ENCODE measurements at places on chromosomes 2 and 18. TPM values are rescaled to one million over a fixed set of nuclear protein-coding genes. Genes with fewer than 3 reads are reported as not detected.
A peak's percentile ranks its signal among the peaks of the same experiment; 100 is the strongest.

GRCh38 chr2:236612737-236613136 lies 43.1 kb downstream of the ACKR3 start:
- no peak overlapping the region for H3K4me3 ChIP-seq
- no peaks in the 10 kb centered on the region for H3K4me1 ChIP-seq

DNA sequence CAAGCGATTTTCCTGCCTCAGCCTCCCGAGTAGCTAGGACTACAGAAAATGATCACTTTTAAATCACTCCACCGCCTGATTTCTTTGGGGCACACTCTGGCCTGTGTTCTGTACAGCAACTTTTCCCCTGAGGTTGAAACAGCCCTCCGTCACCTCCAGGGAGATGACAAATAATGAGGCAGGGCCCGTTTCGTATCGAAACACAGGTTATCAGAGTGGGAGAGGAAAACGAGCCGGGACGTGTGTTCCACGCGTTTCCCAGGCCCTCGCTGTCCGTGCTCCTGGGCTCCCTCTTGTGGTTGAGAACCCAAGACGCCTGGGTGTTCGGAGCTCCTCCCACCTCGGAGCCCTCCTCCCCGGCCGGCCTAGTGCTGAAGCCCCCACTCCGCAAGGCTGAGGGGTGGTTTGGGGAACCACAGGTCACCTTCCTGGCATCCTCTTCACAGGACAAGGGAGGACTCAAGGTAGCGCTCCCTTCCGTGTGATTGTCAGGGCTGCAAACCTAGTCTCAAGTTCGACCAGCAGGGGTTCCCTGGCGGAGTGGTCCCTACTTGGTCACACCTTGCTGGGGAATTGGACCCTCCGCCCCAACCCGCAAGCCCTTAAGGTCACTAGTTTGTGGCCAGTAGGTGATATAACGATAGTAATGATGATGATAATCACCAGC lies 12.8 kb downstream of the ATP6V1B1 start:
- H3K4me1 ChIP-seq = peaks cover 15% of the 10 kb centered on the region
- DNase-seq = peak; percentile 82
- H3K4me3 ChIP-seq = peak overlapping the region; percentile 42

- DNase-seq = no peak
- no peaks in the 10 kb centered on the region for H3K4me1 ChIP-seq
- H3K27ac ChIP-seq = no peak overlapping the region
- no peaks in the 10 kb centered on the region for H3K27me3 ChIP-seq
- no peak overlapping the region for H3K4me3 ChIP-seq
Observed at GRCh38 chr2:24152413-24153197, 22.2 kb upstream of the FAM228A start.

- H3K36me3 ChIP-seq = no peaks in the 10 kb centered on the region
- DNase-seq = no peak
- no peak overlapping the region for H3K27ac ChIP-seq
- H3K4me3 ChIP-seq = no peak overlapping the region
- H3K4me1 ChIP-seq = peaks cover 23% of the 10 kb centered on the region
- no peaks in the 10 kb centered on the region for H3K27me3 ChIP-seq
Observed at GRCh38 chr2:28136556-28136955, 246.0 kb downstream of the BABAM2 start.

DNA sequence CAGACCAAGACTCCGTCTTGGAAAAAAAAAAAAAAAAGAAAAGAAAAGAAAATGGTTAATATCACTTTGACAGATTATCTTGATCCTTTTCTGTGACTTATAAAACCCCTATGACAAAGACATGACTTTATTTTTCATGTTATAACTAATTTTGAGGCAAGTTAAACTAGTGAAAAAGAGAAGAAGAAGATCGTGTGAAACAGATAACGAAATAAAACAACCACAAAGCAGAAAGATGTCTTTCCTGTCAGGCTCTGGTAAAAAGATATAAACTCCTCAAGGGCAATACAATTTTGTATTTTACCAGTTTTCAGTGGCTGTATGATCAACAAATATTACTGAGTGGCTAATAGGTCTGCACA lies 13.4 kb upstream of the RBMS1 start:
- DNase-seq = no peak
- H3K36me3 ChIP-seq = no peaks in the 10 kb centered on the region
- H3K4me1 ChIP-seq = peaks cover 16% of the 10 kb centered on the region
- H3K27ac ChIP-seq = no peak overlapping the region
- H3K27me3 ChIP-seq = no peaks in the 10 kb centered on the region

GRCh38 chr2:198703281-198703680 lies 754.5 kb downstream of the SATB2 start:
- H3K36me3 ChIP-seq = no peaks in the 10 kb centered on the region
- DNase-seq = no peak
- no peaks in the 10 kb centered on the region for H3K4me1 ChIP-seq
- no peak overlapping the region for H3K27ac ChIP-seq

- H3K27me3 ChIP-seq = no peaks in the 10 kb centered on the region
- no peak overlapping the region for H3K4me3 ChIP-seq
- peak overlapping the region; percentile 57 for H3K27ac ChIP-seq
- DNase-seq = no peak
- peaks cover 36% of the 10 kb centered on the region for H3K4me1 ChIP-seq
Observed at GRCh38 chr2:159124441-159124911, 156.0 kb downstream of the TANC1 start.

DNA sequence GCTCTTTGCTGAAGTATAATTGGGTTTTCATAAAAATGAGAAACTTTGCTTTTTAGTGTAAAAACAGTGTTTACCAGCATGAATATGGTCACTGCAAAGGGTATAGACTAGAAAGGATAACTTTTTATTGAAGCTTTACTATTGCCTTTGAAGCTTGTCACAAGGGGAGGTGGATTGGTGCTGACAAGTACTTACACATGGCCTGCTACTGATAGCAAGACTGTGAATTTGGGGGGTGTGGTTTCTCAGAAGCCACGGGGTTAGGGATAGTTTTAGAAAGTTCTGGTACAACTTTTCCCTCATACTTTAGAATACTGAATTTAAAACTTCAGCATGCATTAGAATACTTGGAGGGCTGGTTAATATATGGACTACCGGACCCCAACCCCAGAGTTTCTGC lies 294.1 kb downstream of the SOCS6 start:
- no peak overlapping the region for H3K27ac ChIP-seq
- H3K36me3 ChIP-seq = no peaks in the 10 kb centered on the region
- H3K4me1 ChIP-seq = no peaks in the 10 kb centered on the region
- no peak overlapping the region for H3K4me3 ChIP-seq

DNA sequence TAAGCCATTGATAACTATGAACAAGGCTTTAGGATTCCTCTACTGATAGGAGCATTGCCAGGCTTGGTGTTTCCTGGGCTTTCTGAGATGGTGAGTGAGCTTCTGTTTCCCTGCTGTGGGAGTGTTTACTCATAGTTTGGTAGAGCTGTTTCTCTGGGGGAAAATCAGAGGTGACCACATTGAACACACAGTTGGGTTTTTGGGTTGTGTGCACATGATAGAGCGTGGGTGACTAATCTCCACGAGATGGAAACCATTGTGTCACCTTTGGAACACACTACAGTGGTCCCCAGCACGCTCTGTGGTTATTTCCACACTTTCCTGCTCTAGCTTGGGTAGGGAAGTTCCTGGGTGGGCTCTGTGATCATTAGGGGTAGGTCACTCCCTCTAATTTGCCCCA lies 5.4 kb downstream of the IL1R1 start:
- H3K36me3 ChIP-seq = peaks cover 26% of the 10 kb centered on the region
- DNase-seq = no peak
- H3K27me3 ChIP-seq = no peaks in the 10 kb centered on the region
- H3K4me3 ChIP-seq = no peak overlapping the region
- peaks cover 42% of the 10 kb centered on the region for H3K4me1 ChIP-seq

GRCh38 chr18:68660354-68661183 lies 54.3 kb downstream of the TMX3 start:
- no peaks in the 10 kb centered on the region for H3K27me3 ChIP-seq
- no peak overlapping the region for H3K4me3 ChIP-seq
- no peaks in the 10 kb centered on the region for H3K4me1 ChIP-seq
- H3K36me3 ChIP-seq = no peaks in the 10 kb centered on the region

GRCh38 chr2:134782792-134783191 lies 55.6 kb upstream of the ACMSD start:
- no peaks in the 10 kb centered on the region for H3K27me3 ChIP-seq
- DNase-seq = no peak
- H3K36me3 ChIP-seq = no peaks in the 10 kb centered on the region
- no peaks in the 10 kb centered on the region for H3K4me1 ChIP-seq
- H3K27ac ChIP-seq = no peak overlapping the region
- no peak overlapping the region for H3K4me3 ChIP-seq

DNA sequence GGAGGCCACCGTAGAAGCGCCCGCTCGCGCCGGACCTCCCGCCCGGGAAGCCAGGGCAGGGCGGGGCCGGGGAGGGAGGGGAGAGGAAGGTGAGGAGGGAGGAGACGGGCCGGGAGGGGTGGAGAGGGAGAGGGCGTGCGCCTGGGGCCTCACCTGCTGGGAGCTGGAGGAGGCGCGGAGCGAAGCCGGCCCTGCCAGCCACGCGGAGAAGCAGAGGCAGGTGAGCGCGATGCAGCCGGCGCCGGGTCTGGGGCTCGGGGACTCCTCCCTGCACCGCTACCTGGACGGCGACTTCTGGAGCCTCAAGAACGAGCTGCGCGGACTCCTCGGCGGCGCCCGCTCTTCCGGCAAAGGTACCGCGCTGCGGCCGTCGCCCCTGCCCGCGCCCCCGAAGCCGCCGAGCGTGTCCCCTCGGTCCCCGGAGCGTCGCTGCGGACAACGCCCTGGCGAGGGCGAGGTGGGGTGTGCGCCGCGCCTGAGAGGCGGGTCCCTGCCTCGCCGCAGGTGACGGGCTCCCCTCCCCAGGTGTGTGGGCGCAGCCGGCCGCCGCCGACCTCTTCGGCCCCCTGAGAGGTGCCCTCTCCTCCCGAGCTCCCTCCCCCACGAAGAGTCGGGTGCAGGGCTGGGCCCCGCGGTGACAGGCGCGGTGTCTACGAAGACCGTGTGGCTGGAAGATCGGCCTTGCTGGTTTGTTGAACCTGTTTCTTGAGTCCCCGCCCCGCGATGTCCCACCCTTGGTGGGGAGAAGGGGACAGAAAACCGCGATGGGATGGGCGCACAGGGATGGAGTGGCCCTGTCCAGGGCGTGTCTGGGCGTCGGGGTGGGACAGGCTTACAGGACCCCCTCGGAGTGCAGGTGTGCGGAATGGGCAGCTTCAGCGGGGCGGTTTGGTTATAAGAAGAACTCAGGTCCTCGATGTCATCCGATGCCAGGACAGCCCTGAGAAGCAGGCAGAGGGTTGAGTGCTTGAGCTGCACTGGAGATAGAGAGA lies at the start of gene ACOXL:
ACOXL (plus strand) TSS at position 152 of the 992 bp plus-strand sequence. CDS start 35,817 bp downstream, outside the sequence.
- DNase-seq = peak; percentile 90
- H3K4me3 ChIP-seq = peak within 1 kb of the TSS; percentile 61
- H3K4me1 ChIP-seq = peaks cover 15% of the 10 kb centered on the region
- no peaks in the 10 kb centered on the region for H3K36me3 ChIP-seq
- peak within 1 kb of the TSS; percentile 64 for H3K27ac ChIP-seq

DNA sequence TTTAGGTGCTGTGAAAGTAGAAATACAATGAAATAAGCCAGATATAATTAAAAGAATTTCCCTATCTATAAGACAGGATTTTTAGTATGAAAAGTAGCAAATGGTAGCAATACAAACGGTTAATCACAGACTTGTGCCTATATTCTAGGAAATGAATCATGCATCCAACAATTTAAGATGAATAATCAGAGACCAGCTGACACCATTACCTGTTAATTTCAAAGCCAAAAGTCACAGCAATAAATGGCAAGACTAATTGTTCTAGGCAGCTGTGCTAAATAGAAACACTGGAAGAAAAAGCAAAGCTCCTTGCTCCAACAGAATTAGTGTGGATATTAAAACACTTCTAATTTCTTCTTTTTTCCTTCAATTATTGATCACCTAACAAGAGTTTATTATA lies 35.1 kb upstream of the MPP4 start:
- no peak overlapping the region for H3K4me3 ChIP-seq
- peaks cover 80% of the 10 kb centered on the region for H3K36me3 ChIP-seq
- H3K27ac ChIP-seq = no peak overlapping the region

The EVX2 gene
- not detected for total RNA-seq

- no peak for DNase-seq
- H3K27me3 ChIP-seq = no peaks in the 10 kb centered on the region
- H3K4me1 ChIP-seq = no peaks in the 10 kb centered on the region
- H3K27ac ChIP-seq = no peak overlapping the region
- H3K36me3 ChIP-seq = no peaks in the 10 kb centered on the region
Observed at GRCh38 chr2:205473791-205474190, 208.5 kb upstream of the NRP2 start.

The DSC1 gene
- not detected for total RNA-seq

The MATN3 gene
- total RNA-seq = 8.1 TPM

- no peaks in the 10 kb centered on the region for H3K27me3 ChIP-seq
- peaks cover 16% of the 10 kb centered on the region for H3K4me1 ChIP-seq
- DNase-seq = peak; percentile 81
- H3K36me3 ChIP-seq = no peaks in the 10 kb centered on the region
Observed at GRCh38 chr2:26018184-26019055, 15.5 kb upstream of the RAB10 start.

GRCh38 chr18:7084080-7085065 lies 33.2 kb downstream of the LAMA1 start:
- H3K4me3 ChIP-seq = no peak overlapping the region
- H3K36me3 ChIP-seq = no peaks in the 10 kb centered on the region
- H3K27me3 ChIP-seq = no peaks in the 10 kb centered on the region
- H3K4me1 ChIP-seq = no peaks in the 10 kb centered on the region
- no peak overlapping the region for H3K27ac ChIP-seq
- DNase-seq = no peak
